ENCODE measurements at places on chromosomes 1 and 21.

DNA sequence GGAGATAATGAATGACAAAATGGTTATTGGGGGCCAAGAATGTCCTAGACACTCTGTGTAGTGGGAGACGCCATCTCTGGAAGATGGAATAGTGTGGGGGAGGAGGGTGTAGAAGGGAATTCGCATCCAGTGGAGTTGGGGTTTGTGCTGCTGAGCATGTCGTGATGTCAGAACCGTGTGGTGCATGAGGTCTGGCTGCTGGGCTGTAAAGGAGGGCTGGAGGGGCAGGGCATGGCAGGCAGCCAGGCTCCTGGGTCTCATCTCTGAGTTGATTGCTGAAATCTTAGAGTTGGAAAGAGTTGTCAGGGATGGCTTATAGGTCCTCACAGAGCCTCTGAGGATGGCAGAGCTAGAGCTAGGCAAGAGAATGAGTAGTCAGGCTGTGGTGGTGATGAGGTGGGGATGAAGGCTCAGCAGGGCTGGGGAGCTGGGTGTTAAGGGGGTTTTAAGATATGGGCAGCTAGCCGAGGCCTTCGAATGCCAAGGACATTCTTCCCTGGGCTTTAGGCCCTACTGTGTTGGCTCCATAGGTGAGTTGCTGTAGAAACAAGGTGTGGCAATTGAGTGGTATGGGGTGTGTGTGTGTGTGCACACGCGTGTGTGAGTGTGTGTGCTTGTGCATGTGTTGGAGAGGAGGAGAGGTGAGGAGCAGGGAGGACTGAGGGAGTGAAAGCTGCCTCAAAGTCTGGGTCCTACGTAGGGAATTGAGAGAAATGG lies 1.9 kb downstream of the PPFIA4 start:
- DNase-seq, result no peak

GRCh38 chr1:225684741-225685140 lies 31.8 kb upstream of the ENAH start:
- no peak for DNase-seq

GRCh38 chr1:180905927-180906326 lies 6.8 kb upstream of the KIAA1614 start:
- DNase-seq, result no peak

GRCh38 chr21:28922368-28922767 lies 70.3 kb downstream of the LTN1 start:
- DNase-seq, result no peak

- DNase-seq, result no peak
Observed at GRCh38 chr21:40841524-40842196, 5.3 kb downstream of the DSCAM start.

DNA sequence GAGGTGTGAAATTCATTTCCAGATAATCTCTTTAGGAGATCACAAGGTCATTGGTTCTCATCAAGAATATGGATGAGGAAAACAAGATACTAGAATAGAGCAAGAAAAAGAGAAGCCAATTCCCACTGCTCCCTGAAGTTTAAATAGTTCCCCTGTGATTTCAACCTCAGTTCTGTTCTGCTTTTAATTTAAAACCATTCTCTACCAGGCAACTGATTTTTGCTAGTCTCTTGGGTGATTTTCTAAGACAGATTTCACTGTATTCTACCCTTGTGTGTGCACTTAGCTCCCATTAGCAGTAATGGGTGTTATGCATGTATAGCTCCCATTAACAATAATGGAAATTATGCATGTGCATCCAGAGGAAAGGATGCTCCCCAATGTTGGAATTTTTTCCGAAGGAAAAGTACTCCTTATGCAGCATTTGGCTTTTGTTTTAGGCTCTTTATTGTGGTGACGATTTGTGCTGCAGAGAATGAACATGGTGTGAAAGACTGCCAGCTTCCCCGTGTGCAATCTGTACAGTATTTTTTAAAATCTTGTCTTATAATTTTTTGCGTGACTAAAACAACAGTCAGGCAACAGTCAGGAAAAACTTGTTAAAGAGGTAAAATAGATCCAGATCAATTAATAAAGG lies 144.0 kb upstream of the ZRANB2 start:
- no peak for DNase-seq

DNA sequence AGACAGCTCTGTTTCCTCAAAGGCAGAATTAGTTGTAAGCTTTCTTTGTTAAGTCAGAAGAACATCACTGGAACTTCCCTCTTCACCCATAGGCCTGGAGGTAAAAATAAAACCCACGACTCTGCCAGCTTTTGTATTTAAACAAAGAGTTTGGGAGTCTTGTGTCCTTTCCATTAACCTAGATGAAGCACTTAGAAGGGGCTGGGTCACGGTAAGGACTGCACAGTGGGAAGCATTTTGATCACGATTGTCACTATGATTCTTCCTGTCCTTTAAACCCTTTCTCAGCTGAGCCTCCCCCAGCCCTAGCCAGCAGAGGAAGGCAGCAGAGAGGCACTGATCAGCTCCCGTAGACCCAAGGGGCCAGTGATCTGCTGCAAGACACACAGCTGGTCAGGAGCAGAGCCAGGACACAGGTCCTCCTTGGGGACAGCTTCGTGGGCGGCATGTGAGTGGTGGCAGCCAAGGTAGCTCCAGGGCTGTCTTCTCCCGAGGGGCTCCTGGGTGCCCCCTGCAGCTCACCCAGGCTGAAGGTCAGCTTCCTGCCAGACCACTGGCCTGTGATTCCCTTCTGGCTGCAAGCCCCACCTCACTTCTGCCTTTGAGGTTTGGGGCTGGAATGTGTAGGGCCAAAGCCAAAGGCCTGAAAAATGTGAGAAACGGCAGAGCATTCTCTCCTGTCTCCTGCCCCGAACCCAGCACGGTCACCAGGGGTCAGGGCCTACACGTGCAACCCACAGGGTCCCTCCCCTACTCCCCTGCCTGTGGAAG lies 4.0 kb upstream of the LAPTM5 start:
- no peak for DNase-seq

DNA sequence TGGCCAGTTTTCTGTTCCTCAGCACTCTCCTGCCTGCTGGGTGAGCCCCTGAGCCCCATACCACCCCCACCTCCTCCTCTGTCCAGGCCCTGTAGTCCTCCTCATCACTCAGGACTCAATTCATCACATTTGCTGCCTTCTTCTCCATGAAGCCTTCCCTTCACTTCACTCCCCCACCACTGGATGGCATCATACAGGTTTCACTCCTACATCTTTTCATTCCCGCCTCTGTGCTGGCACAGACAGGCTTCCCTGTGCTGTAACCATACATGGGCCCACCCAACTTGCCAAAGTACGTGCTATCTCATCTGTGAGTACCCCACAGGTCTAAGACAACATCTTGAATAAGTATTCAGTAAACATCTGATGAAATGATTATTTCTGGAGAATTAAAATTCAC lies 56.9 kb downstream of the SLC45A1 start:
- no peak for DNase-seq

GRCh38 chr1:176619261-176619660 lies 156.3 kb downstream of the PAPPA2 start:
- DNase-seq, result no peak

GRCh38 chr1:159817276-159818041 lies 9.2 kb upstream of the SLAMF8 start:
- DNase-seq, result no peak

DNA sequence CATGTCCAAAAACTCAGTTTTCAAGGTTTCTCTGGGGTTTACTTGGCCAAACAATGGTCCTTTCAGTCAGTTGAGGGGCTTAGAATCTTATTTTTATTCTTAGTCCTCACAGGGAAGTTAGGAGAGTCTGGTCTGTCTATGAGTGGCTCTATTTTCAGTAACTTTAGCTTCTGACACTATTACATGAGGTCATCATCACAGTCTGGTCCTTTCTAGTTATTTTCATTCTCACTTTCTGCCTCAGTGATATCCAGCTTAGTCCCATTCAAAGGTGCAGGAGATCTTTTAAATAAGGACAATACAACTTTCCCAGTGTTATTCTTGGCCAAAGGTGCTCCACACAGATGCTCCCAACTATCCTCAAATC lies 30.0 kb upstream of the FGGY start:
- no peak for DNase-seq

DNA sequence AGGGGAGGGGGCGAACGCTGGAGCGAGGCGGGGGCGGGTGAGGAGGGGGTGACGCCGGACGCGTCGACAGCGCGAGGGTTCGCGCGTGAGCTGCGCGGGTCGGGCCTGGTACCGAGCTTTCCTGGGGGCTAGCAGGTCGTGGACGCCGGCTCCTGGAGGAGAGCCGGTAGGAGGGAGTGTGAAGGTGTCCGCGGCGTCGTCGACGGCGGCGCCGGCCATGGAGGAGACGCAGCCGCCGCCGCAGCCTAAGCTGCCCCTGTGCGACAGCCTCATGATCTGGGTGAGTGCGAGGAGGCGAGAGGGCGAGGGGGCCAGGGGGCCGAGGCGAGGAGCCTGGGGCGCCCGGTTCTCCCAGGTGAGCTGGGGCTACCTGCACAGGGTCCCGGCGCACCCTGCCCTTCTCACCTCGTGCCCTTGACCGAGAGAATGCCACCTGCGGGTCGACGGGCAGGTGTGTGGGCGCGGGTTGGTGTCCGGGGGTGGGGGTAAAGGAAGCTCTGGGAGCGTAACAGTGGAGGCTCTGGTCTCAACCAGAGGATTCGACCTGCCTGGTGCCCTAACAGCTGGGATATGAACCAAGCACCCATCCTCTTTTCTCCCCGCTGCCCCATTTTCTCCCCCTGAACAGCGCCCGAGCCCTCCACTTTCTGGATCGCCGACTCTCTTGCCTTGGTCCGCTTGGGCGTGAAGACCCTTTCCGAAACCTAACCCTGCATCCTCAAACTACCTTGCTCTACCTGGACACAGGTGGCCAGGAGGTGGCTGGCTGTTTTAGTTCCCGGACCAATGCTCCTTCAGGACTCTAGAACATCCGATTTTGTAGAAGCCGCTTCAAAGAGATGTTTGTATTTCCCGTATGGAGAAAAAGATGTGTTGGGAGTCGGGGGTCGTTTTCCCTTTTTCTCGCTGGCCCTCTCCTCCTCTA lies at the start of gene HOOK1:
Gene HOOK1, plus strand, starts transcription at position 49 of the 925 bp plus-strand sequence. Its CDS starts 169 bp downstream, at position 218.
- DNase-seq, result no peak

GRCh38 chr1:228088586-228089498 lies 6.3 kb downstream of the ARF1 start:
- DNase-seq, result no peak

DNA sequence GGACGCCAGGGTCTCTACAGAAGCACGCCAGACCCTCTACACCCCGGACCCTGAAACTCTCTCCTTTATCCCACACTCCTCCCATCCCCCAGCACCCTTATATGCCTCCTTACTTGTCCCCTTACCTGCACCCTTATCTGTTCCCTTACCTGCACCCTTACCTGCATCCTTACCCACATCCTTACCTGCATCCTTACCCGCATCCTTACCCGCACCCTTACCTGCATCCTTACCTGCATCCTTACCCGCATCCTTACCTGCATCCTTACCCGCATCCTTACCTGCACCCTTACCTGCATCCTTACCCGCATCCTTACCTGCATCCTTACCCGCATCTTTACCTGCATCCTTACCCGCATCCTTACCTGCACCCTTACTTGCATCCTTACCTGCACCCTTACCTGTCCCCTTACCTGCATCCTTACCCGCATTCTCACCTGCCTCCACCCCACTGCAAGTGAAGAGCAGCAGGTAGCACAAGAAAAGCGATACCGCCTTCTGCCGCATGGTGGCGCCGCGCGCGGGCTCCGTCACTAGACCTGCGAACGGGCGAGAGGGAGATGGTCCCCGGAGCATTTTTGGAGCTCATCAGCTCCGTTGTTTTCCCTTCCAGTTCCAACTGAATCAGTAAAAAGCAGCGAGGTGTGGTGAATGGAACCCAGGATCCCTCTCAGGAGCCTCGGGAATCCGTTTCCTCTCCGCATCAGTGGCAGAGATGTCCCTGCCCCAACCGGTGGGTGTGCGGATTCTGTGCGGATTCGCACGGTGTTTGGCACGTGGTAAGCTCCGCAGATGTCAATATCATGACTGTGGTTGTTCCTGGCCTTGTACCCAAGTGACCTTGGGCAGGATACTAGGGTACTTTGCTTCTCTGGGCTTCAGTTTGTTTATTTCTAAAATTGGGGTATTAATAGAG lies 2.9 kb downstream of the IFI6 start:
- DNase-seq, result peak; percentile 79

GRCh38 chr1:101064697-101065096 lies 39.1 kb upstream of the DPH5 start:
- DNase-seq, result no peak

GRCh38 chr1:183966487-183966886 lies 71.0 kb downstream of the COLGALT2 start:
- DNase-seq, result no peak

- no peak for DNase-seq
Observed at GRCh38 chr1:220300442-220301121, 28.3 kb upstream of the RAB3GAP2 start.

DNA sequence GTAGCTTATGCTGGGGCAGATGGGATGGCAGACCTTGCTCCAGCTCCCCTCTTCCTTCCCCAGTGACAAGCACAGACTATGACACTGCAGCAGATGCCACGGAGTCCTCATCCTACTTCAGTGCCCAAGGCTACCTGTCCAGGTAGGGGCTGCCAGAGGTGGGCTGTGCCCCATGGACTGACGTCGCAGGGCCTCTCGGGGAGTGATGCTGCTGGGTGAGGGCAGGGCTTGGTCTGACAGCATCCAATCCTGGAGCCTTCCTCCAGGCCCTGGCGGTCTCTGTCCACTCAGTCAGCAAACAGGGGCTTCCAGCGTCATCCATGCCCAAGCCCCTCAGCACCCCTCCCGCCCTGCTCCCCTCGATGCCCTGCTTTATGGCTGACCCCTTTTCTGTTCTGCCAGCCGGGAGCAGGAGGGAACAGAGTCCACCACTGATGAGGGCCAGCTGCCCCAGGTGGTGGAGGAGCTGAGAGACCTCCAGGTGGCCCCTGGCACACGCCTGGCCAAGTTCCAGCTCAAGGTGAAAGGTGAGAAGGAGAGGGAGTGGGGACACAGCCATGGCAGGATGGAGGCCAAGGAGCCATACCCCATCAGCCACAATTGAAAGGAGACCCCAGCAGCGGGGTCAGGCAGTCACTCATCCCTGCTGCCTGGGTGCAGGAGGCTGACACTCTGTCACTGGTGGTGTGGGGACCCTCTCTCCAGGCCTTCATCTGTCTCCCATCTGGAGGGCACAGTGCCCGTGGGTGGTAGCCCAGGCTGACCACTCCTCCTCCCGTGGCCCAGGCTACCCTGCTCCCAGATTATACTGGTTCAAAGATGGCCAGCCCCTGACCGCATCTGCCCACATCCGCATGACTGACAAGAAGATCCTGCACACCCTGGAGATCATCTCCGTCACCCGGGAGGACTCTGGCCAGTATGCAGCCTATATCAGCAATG lies 73.6 kb downstream of the TRIM11 start:
- DNase-seq, result no peak

DNA sequence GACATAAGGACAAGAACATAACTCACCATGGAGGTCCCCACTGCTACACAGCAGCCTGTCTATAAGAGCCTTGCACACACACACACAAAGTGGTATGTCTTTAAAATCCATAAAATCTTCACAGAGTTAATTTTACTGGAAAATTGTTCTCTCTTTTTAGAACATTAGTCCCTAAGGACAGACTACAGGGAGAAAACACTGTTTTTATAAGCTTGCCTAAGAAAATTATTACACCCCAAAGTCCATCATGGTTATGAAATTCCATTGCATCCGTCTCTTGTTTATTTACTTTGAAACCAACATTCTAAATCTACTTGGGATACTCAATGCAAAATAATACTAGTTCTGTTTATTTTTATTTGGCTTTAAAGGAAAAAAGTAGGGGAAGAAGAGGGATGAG lies 197.4 kb downstream of the SETD4 start:
- DNase-seq, result no peak
